ENCODE measurements at places on chromosomes 1 and 21. TPM values are rescaled to one million over a fixed set of nuclear protein-coding genes. Genes with fewer than 3 reads are reported as not detected.

Gene IFI44L
- total RNA-seq = 193 TPM

Gene RGS8
- total RNA-seq = 0.31 TPM

Gene C1orf35
- total RNA-seq = 21.5 TPM

Gene FAM72D
- total RNA-seq = 8.6 TPM

Gene LYPD8
- total RNA-seq = not detected

Gene VWA5B1
- not detected for total RNA-seq

Gene RXRG
- not detected for total RNA-seq

Gene RYR2
- not detected for total RNA-seq

Gene SLAMF9
- total RNA-seq = not detected

Gene LSM10
- total RNA-seq = 53.6 TPM

Gene GPR153
- total RNA-seq = 2.4 TPM

Gene SSR2
- 208 TPM for total RNA-seq

Gene MRPS15
- 100 TPM for total RNA-seq

Gene RIMKLA
- total RNA-seq = 0.19 TPM

Gene KIF2C
- total RNA-seq = 75.0 TPM

Gene PCAT6
- 0.62 TPM for total RNA-seq

Gene HSD3B2
- total RNA-seq = 0.56 TPM

Gene CSMD2
- total RNA-seq = not detected

Gene CHI3L1
- total RNA-seq = 0.24 TPM

Gene OPTC
- total RNA-seq = not detected

Gene C8A
- 0.19 TPM for total RNA-seq

Gene DEPDC1
- 16.8 TPM for total RNA-seq

Gene TMEM82
- total RNA-seq = not detected

Gene XKR8
- 4.4 TPM for total RNA-seq

Gene GUCA2B
- not detected for total RNA-seq

Gene KCNN3
- total RNA-seq = 17.3 TPM

Gene GJA8
- total RNA-seq = not detected

Data from GM12878 (cell line).